Activated naive CD4-positive, alpha-beta T cell treated with anti-CD3 and anti-CD28 coated beads, Interleukin-2, amount 10 ng/mL, durations not matched to agents 7 days and 5 days (primary cell): ENCODE measurements at places on chromosomes 5 and 9.

DNA sequence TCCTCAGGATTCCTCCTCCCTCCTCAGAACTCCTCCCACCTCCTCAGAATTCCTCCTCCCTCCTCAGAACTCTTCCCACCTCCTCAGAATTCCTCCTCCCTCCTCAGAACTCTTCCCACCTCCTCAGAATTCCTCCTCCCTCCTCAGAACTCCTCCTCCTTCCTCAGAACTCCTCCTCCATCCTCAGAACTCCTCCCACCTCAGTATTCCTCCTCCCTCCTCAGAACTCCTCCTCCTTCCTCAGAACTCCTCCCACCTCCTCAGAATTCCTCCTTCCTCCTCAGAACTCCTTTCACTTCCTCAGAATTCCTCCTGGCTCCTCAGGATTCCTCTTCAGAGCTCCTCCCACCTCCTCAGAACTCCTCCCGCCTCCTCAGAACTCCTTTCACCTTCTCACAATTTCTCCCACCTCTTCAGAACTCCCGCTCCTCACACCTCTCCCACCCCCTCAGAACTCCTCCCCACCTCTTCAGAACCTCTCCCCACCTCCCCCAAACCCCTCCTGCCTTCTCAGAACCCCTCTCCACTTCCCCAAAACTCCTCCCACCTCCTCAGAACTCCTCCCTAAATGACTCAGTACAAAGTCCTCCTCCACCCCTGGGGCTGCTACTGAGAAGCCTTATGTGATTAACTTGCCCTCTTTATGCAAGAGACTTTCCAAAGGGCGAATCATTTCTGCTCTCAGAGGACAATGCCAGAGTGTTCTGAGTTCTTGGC is 23.2 kb downstream of the SLC46A2 start:
- H3K4me1 ChIP-seq, result peaks cover 18% of the 10 kb centered on the region
- H3K27me3 ChIP-seq, result no peaks in the 10 kb centered on the region
- peaks cover 15% of the 10 kb centered on the region for H3K36me3 ChIP-seq
- no peak overlapping the region for H3K27ac ChIP-seq
- peak; percentile 37 for DNase-seq

- peaks cover 33% of the 10 kb centered on the region for H3K4me1 ChIP-seq
- no peak for DNase-seq
- peaks cover 70% of the 10 kb centered on the region for H3K27me3 ChIP-seq
- no peak overlapping the region for H3K27ac ChIP-seq
- H3K4me3 ChIP-seq, result no peak overlapping the region
These were observed 2.5 kb downstream of the DBN1 start for GRCh38 chr5:177470759-177471536.

DNA sequence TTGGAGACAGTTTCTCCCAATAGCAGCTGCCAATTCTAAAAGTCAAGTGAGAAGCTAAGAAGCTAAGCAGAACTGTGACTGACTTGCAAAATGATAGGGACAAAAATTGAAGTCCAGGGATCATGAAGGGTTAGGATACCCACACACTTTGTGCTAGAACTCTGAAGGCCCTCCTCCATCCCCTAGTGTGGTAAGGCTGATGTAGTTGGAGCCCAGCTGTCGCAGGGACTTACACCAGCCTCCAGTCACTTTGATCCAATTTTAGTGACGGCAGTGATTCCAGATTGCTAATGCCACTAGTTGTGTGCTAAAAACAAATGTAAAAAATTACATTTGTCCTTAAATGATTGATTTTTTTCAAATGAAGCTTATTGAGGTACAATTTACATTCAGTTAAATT is 742.7 kb upstream of the ZNF608 start:
- H3K27me3 ChIP-seq, result no peaks in the 10 kb centered on the region
- no peaks in the 10 kb centered on the region for H3K36me3 ChIP-seq
- H3K4me1 ChIP-seq, result no peaks in the 10 kb centered on the region
- no peak overlapping the region for H3K27ac ChIP-seq

DNA sequence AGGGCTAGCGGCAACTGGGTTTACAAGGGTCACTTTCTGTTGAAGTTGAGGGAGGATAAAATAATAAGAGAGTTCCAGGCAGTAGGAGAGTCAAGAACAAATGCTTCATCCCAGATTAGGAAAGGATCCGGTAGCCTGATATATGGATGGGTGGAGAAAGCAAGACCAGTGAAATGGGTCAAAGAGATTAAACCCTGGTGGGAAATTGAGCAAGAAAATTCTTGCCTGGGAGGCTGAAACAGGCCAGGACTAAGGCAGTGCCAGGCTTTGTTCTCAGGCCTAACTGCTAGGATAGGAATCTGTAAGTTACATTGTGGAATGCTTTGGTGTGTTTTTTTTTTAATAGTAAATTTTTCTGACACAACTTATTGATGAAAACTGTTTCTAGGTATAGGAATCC is 257.4 kb upstream of the RFX3 start:
- no peak overlapping the region for H3K27ac ChIP-seq
- H3K4me3 ChIP-seq, result no peak overlapping the region
- no peaks in the 10 kb centered on the region for H3K36me3 ChIP-seq
- H3K4me1 ChIP-seq, result no peaks in the 10 kb centered on the region

DNA sequence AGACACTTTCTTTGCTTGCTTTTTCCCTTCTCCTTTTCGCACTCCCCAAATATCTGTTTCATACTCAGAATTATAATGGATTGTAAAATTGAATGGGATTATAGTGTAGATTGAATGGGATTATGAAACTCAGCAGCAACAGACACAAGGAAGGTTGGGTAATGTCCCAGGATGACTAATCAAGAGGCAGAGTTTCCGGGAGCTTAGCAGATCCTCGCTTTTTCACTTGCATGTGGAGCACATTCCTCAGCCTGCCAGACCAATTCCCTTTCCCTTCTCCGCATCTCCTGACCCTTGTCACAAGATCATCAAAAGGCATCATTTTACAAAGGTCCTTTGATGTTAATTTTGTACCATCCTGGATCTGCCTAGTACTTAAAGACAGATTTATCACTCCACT is 55.1 kb upstream of the SLC1A1 start:
- no peak overlapping the region for H3K4me3 ChIP-seq
- H3K36me3 ChIP-seq, result no peaks in the 10 kb centered on the region
- no peak for DNase-seq
- no peaks in the 10 kb centered on the region for H3K4me1 ChIP-seq
- H3K27me3 ChIP-seq, result no peaks in the 10 kb centered on the region
